Type B pancreatic cell (in vitro differentiated cells): ENCODE measurements at places on chromosomes 4 and X.

DNA sequence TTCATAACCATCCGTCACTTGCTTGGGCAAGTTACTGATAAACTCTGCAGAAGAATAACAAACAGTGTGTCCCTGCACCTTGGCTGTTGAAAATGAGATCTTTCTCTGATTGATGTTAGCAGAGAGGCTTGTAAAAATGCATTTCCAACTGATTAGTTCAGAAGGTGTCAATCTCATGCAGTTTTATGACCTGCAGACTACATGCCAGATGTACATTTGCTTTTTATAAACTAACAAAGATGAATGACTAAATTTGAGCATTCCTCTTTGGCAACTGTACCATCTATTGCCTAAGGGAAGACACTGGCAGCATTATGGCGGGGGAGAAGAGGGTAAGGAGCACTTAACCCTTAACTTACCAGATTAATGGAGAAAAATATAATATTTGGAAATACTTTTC is 192.8 kb downstream of the DCTD start:
- DNase-seq, result no peak

DNA sequence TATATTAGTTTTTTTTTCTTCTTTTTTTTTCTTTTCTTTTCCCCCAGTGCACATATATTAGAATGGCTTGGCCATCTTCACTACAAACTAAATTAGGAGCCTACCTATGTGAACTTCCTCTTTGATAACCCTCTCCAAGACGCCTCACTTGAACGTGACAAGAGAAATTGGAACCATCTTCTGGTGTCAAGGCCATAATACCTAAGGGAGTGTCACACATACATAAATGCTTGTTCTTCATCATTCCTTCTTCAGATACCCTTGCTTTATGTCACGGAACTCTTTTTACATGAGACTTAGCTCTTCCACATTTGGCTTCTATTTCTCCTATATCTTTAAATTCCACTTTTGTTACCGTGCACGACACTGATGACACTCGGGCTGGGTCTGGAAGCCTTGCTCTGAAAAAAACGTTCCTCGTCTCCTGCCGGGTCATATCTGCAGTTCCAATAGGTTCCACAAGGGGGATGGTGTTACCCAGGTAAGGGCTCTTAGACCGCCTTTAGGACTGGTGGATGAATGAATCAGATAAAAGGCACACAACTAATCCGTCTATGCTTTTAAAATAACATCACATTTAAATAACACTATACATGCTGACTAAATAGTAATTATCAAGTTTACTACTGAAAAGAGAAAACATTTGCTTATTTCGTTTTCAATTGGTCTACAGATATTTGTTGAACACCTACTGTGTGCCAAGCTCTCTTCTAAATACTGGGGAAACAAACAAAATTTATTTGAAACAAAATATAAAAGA is 19.9 kb downstream of the DGAT2L6 start:
- no peak for DNase-seq

GRCh38 chrX:3651277-3651676 is 62.2 kb downstream of the PRKX start:
- DNase-seq, result no peak

- no peak for DNase-seq
Measured at GRCh38 chrX:11757397-11757718, 679 bp upstream of the MSL3 start.

- no peak for DNase-seq
Measured at GRCh38 chr4:112509243-112510141, 6.5 kb downstream of the NEUROG2 start.

DNA sequence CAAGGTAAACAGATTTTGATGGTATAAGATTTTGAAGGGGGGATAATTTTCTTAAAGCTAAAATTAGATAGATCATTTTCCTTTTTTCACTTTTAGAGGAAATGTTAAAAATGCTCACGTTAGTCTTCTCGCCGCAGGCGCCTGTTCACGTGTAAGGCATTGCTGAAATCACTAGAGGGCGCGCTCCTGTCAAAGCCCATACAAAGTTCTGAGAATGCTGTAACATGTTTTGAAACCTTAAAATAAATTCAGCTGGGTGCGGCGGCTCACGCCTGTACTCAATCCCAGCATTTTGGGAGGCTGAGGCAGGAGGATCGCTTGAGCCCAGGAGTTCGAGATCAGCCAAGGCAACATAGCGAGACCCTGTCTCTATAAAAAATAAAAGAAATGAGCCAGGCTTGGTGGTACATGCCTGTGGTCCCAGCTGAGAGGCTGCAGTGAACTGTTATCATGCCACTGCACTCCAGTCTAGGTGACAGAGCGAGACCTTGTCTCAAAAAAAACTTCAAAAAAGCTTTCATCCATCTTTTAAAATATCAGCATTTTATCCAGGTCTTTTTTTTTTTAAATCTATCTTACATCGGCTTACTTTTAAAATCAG is 138.0 kb downstream of the RBMX2 start:
- no peak for DNase-seq

DNA sequence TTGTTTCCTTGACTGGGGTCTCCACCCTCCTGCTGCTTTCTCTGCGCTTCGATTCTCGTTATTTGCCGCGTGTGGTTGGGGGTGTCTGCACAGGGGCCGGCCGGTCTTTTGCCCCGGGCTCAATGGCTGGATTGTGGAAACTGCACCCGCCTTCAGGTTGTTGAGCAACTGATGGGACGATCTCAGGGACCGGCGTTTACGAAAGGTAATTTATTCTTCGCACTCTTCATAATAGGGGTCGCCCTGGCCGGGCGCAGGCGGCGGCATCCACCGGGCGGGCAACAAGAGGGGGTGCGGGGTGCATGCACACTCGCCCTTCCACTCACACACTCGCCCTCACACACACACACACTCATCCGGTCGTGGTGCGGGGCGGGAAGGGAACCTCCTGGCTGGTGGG is 1.4 kb downstream of the ADGRL3 start:
- DNase-seq, result no peak

GRCh38 chr4:160826339-160826679 is 1337.5 kb downstream of the FSTL5 start:
- no peak for DNase-seq

- no peak for DNase-seq
Measured at GRCh38 chr4:163930086-163930485, 435.6 kb downstream of the TMA16 start.

DNA sequence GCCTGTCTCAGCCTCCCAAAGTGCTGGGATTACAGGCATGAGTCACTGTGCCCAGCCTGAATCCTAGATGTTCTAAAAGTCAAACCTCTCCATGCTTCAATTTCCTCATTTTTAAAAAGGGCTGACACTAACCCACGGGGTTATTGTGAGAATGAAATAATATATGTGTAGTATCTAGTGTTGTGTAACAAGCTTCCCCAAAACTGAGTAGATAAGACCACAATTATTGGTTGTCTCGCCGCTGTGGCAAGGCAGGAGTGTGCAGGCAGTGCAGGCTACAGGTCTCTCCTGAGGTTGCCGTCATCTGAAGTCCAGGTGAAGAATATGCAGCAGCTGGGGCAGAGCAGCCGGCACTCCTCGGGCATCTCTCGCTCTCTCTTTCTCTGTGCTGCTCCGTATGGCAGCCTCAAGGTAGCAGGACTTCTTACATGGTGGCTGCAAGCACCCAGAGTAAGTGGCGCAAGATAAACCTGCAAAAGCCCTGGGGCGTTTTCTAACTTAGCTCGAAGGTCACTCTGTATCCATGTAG is 30.9 kb downstream of the RAB33B start:
- DNase-seq, result no peak

GRCh38 chrX:10608099-10608498 is 12.3 kb downstream of the MID1 start:
- DNase-seq, result no peak

GRCh38 chr4:184355111-184355604 is 119.2 kb downstream of the IRF2 start:
- DNase-seq, result no peak

GRCh38 chrX:118152721-118153120 is 36.1 kb upstream of the KLHL13 start:
- DNase-seq, result no peak

GRCh38 chrX:127570276-127570675 is 481.9 kb downstream of the ACTRT1 start:
- no peak for DNase-seq

- no peak for DNase-seq
Measured at GRCh38 chr4:7973545-7973981, 33.9 kb upstream of the AFAP1 start.

GRCh38 chrX:68694435-68695205 is 47.2 kb downstream of the STARD8 start:
- DNase-seq, result no peak

GRCh38 chrX:69501429-69501828 is 2.7 kb upstream of the NALF2 start:
- DNase-seq, result no peak

- no peak for DNase-seq
Measured at GRCh38 chrX:135307171-135307570, 2.1 kb upstream of the ETDC start.

DNA sequence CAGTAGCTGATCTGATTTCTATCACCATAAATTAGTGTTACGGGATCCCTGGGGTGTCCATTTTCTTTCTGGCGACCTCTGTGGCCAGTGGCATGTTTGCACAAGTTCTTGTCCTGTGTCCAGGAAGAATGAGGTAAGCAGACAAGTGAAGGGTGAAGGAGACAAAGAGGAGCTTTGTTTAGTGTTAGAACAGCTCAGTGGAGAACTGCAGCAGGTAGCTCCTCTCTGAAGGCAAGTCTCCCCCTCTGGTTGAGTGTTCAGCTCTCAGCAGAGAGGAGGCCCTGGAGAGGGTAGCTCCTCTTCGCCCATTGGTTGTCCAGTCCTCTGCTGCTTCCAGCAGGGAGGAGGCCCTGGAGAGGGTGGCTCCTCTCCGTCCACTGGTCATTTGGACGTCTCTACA is 47.2 kb downstream of the DMP1 start:
- no peak for DNase-seq

GRCh38 chrX:23493941-23494374 is 159.3 kb downstream of the PTCHD1 start:
- no peak for DNase-seq

DNA sequence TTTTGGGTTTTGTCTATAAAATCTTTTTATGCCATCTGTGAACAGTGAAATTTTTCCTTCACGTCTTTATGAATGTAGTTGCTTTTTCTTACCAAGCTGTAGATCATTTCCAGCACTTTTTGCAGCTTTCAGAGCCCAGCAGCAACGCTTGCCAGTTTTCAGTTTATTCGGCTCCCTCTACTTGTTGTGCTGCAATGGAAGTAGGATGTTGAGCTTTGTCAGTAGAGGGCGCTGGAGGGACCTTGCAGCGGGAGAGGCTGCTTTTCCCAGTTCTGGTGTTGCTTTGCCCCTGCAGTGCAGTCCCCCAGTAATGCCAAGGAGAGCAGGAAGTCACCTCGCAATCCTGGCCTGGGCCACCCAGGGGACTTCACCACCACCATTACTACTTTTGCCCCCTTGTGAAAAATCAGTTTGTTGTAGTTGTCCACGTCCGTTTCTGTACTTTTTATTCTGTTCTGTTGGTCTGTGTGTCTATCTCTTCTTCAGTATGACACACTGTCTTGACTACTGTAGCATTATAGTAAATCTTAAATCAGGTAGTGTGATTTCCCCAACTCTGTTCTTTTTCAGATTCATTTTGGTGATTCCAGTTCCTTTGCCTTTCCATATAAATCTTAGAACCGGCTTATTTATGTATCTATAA is 21.8 kb downstream of the CMC4 start:
- DNase-seq, result no peak

- no peak for DNase-seq
Measured at GRCh38 chr4:25881193-25881592, 18.4 kb upstream of the SEL1L3 start.

DNA sequence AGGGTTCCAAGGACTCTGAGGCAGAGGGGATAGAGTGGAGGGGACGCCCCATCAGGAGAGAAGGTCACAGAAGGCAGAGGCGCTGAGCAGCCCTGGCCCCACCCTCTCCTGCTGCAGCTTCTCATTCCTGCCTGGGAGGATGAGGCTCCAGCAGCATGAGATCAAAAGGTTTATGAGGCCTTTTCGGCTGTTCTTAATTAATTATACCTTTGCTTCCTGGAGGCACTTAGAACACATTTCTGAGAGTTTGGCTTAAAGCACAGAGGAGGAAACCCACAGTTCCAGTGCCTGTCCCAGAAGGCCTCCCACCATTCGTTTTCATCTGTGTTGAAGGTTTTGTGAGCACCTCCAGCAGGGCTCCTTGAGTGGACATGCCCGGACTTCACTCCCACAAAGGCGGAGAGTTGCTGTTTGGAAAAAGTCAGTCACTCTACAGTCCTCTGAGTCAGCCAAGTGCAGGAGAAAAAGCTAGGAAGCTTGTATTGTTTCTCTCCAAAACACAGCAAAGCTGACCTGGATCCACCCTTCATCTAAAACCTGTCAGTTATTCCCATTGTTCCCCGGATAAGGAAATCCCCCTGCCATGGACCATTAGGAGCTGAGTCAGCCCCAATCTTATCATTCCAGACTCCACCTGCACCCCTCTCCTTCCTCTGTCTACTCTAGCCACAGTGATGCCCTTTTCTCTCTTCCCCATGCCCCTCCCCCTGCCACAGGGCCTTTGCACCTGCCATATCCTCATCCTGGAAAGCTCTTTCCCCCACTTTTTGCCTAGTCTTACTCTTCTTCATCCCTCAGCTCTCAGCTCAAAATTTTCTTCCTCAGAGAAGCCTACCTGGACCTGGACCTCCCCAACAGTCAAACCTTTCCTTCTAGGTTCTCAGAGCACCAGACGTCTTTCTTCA is 276.8 kb downstream of the FBXW7 start:
- DNase-seq, result no peak

DNA sequence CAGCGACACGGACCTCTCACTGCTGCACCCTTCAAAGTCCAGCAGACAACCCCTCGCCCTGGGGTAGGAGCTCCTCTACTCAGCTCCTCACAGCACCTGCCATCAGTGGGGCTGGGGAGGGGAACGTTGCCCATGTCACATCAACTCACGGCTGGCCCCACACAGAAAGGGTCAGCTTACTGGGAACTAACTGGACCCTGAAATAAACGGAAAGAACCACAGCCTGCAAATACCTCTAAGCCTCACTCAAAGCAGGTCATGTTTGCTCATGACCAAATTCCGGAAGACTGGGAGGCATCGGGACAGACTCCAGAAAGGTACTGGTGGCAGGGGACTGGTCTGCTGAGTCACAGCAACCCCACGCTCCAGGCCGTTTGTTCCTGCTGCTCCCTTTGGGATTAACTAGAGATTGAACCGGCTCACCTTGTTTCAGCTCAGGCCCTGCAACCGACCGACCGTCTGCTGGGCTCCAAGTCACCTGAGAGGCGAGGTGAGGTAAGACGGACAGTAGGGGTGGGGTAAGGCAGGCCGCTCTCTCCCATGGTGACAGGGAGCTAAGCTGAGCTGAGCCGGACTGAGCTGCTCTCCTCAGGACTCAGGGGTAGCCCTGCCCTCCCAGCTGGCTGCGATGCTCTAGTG is 5.6 kb downstream of the G6PD start:
- no peak for DNase-seq

DNA sequence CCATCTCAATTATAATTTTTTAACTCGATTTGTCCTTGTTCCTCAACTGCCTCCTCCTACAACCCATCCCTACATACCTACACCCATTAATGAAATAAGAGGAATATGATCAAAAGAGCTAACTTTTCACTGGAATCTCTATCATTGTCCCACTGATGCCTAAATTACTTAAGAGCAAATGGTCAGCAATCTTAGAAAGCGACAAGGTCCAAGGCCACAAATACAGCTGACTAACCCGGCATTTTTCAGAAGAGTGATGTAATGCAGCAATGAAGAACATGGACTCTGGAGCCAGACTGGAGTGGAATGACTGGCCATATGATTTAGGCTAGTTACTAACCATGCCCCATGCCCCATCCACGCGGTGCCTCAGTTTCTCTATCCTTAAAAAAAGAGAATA is 56.2 kb downstream of the PPA2 start:
- no peak for DNase-seq
